ENCODE measurements at places on chromosomes 1 and 21. TPM values are rescaled to one million over a fixed set of nuclear protein-coding genes. Genes with fewer than 3 reads are reported as not detected.

- no peak for DNase-seq
Measured at GRCh38 chr1:233111731-233112130, 161.3 kb downstream of the NTPCR start.

MATN1 gene
- 0.03 TPM for polyA plus RNA-seq

DNA sequence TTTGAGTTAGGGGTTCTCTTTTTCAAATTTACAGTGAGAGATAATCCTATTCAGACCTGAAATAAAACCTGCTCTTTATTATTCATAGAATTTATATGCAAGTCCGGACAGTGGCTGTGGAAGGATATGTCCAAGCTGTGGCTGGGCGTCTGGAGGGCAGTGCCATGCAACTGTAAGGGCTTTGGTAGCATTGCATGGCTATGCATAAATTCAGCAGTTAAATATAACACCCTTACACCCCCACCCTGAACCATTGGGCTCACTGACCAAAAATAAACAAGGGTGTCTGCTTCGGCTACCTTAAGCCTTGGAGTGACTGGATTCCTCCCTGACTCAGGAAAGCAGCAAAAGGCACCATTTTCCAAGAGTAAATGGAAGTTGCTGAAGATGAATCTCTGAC lies 5.4 kb downstream of the CHTOP start:
- no peak for DNase-seq

- DNase-seq, result no peak
Measured at GRCh38 chr1:116764466-116764898, 10.3 kb downstream of the CD2 start.

PROK1 gene
- 0.06 TPM for polyA plus RNA-seq

UBE2U gene
- not detected for polyA plus RNA-seq

EFCAB14 gene
- 80.0 TPM for polyA plus RNA-seq

CRP gene
- 0.21 TPM for polyA plus RNA-seq

DNA sequence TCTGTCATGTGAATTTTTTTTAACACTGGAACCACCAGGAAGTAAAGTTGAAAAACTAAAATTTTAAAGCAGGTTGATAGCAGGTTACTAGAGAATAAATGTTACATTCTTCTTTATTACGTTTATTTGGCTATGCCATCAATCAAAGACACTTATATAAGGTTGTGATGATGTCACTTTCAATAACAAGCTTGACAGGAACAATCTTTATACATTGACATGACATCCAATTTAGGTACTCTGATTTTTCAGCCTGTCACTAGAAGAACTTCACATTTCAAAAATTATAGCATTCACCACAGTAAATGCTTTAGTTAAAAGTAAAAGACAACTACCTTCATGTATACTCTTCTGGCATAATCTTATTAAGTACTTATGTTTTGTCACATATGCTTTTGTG lies 696.8 kb upstream of the NCAM2 start:
- DNase-seq, result no peak

HHIPL2 gene
- polyA plus RNA-seq, result not detected
